Activated T-helper 1 cell treated with anti-CD3 and anti-CD28 coated beads, Interleukin-2, amount 50 U/mL, for 16 hours (primary cell): ENCODE measurements at places on chromosomes 7 and 10.

GRCh38 chr10:133335246-133336117 is 1.2 kb downstream of the CALY start:
- peak; percentile 62 for DNase-seq

- DNase-seq = no peak
Observed at GRCh38 chr7:139991911-139992310, 70.8 kb downstream of the PARP12 start.

GRCh38 chr7:151665368-151665767 is 145.7 kb upstream of the RHEB start:
- no peak for DNase-seq

DNA sequence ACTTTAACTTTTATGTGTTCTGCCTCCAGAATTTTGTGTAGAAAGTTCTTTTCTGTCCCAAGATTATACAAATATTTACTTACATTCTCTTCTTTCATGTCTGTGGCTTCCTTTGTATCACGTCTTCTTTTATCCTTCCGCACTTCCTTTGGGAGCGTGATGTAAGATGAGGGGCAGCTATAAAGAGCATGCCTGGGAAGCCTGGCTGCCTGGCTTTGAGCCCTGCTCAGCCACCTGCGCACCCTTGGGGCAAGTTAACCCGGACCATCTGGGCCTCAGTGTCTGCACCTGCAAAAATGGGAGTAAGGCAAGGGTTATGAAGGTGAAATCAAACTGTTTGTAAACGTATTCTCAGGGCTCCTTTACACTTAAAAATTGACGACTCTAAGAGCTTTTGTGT is 25.2 kb downstream of the PALD1 start:
- no peak for DNase-seq

GRCh38 chr7:8168336-8168735 is 93.6 kb downstream of the ICA1 start:
- no peak for DNase-seq
